ENCODE measurements at places on chromosomes 1 and 21.

GRCh38 chr1:60963167-60963940 is 119.0 kb upstream of the NFIA start:
- DNase-seq = no peak

DNA sequence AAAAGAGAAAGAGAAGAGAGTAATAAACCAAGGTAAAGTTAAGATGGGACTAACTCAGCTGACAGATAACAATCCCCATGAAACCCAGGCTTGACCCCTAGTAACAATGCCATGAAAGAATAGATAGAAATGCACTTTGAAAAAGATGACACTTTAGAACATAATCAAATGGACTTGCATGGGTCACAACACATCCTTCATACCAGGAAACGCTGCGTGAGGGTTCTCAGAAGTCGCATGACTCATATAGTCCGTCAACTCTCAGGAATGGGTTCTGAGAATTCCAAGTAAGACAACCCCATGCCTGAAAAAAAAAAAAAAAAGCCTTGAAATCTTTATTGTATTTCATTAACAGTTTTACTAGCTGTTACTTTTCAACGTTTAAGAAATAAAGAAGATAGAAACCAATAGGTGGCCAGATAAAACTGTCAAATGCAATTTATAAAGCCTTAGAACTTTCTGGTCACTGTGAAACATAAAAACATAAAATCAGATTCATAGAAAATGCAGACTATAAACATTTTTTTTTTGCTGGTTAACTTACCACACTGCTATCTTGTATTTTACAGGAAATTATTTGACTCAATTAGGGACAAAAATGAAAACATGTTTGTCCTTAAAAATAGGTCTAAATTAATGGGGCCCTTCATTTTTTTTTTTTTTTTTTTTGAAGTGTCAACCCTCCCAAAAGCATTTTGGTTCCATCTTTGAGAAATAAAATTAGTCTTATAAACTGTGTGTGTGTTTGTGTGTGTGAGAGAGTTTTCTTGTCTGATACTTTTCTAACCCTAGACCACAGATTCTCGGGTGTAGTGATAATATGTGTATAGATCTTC is 202.1 kb downstream of the NCAM2 start:
- peak; percentile 16 for DNase-seq

DNA sequence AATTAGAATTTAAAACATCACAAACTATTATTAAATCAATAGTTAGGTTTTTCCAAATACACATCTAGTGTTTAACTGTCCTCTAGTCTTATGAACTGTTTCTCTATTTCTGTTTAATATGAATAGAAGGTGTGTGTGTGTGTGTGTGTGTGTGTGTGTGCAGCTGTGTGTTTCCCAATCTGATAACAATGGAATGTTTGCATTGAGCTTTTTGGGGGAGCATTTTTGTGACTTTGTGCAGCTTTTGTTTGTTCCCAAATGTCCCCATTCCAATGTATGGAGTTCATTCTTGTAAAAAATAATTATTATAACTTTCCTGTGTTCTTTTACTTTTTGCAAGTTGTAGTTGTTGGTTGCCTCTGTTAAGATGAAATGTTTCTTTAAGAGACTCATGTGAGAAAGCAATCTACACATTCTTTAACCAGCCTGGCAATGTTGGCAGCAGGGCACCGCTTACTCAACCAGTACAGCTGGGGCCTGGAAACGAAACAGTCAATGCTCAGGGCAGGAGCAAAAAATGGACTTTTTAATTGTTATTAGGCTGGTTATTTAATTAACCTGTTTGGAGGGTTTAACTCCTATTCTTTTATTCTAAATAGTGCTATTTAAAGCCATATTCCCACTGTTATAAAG is 354.3 kb downstream of the SRGAP2C start:
- DNase-seq = no peak

GRCh38 chr1:182227864-182228547 is 163.6 kb downstream of the GLUL start:
- no peak for DNase-seq

DNA sequence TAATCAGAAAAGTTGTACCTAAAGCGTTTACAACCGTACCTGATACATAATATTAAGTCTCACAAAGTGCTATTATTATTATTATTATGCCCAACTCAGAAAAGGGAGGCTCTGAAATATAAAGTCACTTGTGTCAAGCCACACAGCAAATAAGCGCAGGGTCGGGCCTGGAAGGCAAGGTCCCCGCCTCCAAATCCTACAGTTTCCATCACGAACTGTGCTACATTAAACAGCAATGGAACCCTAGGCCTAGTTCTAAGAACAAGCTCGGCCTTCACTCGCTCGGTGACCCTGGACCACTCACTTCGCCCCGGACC is 549 bp downstream of the PARS2 start:
- no peak for DNase-seq

DNA sequence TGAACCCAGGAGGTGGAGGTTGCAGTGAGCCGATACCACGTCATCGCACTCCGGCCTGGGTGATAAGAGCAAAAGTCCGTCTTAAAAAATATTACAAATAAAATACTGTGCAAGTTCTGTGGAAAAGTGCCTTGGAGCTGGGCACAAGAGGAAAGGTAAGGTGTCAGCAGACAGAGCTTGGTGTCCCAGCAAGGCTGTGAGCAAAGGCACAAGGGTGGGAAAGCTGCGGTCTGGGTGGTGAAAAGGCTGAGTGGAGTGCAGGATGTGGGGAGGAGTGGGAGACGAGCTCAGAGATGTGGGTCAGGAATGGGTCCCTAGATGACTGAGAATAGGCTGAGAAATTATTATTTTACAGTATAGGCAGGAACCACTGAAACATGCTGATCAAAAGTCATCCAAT is 150.6 kb downstream of the RHOU start:
- no peak for DNase-seq

DNA sequence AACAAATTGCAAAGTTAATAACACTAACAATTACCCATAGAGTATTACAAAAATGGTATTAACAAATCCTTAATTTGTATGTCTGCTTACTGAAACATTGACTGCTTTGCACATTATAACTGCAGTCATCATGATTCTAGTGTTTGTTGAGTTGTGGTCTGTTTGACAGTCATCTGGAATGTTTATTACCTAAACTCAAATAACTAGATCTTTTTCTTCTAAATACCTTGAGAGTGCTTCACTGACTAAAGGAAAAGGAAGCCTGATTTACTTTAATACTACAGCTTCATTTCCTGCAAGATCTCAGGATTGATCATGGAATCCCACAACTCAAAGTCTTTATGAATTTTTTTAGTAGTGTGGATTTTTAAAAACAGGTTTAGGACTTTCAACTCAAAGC is 70.0 kb downstream of the HMCN1 start:
- DNase-seq = no peak

DNA sequence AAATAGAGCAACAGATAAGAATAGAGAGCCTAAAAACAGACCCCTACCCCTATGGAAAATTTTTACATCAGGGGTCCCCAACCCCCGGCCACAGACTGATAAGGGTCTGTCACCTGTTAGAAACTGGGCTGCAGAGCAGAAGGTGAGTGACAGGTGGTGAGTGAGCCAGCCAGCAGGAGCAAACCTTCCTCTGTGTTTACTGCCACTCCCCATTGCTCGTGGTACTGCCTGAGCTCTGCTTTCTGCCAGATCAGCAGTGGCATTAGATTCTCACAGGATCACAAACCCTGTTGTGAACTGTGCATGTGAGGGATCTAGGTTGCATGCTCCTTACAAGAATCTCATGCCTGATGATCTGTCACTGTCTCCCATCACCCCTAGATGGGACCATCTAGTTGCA is 174.1 kb downstream of the FOXD2 start:
- no peak for DNase-seq

DNA sequence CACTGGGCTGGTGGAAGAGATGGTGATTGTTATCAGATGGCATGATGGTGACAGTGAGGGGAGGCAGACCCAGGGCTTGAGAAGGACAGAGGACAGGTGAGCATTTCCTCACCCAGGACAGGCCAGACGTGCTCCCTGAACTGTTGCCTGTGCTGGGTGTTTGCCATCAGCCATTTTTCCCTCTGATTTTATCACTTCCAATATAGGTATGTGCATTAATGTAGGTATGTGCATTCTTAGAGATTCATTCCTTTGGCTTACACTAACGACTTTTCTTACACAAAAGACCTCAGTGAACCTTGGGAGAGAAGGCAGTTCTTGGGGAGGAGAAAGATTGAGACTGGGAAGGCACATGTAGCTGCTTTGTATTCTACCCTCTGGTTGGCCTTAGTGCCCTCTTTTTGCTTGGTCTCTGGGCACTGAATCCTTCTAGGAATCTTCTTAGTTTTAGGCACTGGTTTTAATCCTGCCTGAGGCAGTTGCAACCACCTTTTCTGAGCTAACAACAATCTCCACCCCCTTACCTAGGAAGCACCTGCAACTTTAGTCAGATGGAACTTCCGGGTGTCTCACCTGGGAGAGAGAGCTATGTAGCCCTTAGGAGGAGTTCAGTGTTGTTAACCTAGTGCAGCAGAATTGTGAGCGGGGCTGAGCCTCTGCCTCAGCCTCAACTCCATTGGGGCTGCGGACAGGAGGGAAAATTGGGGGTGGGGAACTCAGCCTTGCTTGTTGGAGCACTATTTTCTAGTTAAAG is 30.9 kb downstream of the C1orf116 start:
- DNase-seq = no peak

- DNase-seq = no peak
These were observed 65.2 kb upstream of the PRKACB start for GRCh38 chr1:84078842-84079202.

Data from CD4-positive, alpha-beta T cell treated with Interferon gamma for 1 hour (primary cell).